ENCODE measurements at places on chromosomes 16 and 17. TPM values are rescaled to one million over a fixed set of nuclear protein-coding genes. Genes with fewer than 3 reads are reported as not detected.
A peak's percentile ranks its signal among the peaks of the same experiment; 100 is the strongest.

ADGRG1 gene
- 200 TPM for total RNA-seq

TBC1D3L gene
- total RNA-seq: 12.5 TPM

GNAO1 gene
- 1.7 TPM for total RNA-seq

SMTNL2 gene
- total RNA-seq: 0.44 TPM

CNGB1 gene
- total RNA-seq: not detected

TEKT5 gene
- total RNA-seq: not detected

DNA sequence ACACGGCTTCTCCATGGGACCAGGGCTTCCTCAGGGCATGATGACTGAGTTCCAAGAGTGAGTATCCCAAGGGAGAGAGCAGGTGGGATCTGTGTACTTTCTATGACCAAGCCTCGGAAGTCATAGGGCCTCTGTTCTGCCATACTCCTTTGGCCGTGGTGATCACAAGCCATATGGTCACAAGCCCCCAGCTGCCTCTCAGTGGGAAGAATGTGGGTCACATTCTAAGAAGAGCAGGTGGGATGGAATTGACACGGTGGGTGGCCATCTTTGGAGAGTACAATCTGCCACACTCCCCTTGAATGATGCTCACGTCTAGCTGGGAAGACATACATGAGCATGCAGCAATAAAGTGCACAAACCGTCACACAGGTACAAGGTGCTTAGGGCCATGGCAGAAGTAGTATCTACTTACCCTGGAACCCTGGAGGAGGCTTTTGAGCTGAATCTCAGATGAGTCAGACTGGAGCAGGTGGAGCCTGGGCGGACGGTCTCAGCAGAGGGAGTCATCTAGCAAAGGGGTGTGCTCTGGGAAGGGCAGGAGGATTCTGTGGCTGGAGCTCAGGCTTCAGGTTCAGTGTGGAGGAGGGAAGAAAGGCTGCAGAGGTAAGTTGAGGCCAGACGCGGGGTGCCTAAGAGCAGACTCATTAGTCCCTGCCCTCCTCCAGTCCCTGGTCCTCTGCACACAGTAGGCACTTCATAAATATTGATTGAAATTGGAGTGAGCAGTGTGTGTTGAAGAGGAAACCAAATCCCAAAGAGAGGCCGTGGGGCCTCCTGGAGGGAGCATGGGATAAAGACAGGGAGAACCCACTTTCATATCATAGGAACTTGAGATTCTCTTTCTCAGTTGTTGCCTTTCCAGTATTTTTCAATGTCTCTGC is 26.6 kb downstream of the GOSR2 start:
- no peak for DNase-seq

GRCh38 chr16:4510747-4511426 is 27.7 kb downstream of the CDIP1 start:
- DNase-seq: no peak

DNA sequence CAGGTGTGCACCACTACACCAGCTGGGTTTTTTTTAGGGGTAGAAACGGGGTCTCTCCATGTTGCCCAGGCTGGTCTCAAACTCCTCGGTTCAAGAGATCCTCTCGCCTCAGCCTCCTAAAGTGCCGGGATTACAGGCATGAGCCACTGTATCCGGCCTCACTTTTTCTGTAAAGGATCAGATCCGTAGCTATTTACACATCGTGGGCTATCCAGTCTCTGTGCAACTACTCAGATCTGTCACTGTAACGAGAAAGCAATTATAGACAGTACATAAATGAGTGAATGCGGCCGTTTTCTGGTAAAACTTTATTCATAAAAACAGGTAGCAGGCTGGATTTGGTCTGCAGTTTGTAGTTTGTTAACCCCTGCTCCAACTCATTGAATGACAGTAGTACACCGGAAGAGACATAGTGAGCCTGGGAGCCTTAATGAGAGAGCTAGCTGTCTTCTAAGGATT is 44.5 kb downstream of the VMP1 start:
- no peak for DNase-seq

GRCh38 chr17:75260641-75261335 is 618 bp downstream of the GGA3 start:
- no peak for DNase-seq

DNA sequence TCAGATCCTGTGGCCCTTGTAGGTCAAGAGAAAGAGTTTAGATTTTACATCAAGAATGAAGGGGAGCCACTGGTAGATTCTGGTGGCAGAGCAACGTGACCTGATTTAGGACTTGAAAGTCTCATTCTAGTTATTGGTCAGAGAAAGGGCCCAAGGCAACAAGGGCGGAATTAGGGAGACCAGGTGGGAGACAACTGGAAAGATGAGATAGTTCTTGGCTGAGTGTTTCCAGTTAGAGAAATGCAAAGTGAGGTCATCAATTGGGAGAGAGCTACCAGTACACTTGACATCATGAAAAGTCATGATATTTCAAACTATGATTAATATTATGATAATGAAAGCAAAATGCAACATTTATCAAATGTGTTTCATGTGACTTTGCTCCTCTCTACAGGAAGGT is 147.2 kb upstream of the FAM20A start:
- no peak for DNase-seq

- DNase-seq: peak; percentile 15
Observed at GRCh38 chr16:31568577-31569359, 41.1 kb downstream of the AHSP start.

DNA sequence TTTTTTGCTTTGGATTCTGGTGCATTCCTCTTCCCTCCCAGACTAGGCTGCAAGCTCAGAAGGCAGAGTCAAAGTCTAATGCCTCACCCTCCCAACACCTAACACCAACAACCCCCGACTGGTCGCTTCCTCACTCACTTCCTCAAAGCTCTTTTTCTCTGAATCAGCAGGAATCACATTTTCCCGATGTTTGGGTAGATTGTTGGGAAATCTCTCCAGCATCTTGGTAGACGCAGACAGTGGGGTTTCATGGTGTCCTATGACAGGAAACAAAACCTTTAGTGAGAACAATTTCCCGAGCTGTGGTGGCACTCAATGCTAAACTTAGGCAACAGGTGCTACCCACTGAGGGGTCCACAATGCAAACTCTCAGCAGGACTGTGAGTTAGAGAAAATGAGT is 39.9 kb upstream of the ICAM2 start:
- no peak for DNase-seq

GRCh38 chr17:3535253-3535995 is 22.2 kb downstream of the TRPV3 start:
- peak; percentile 23 for DNase-seq

DNA sequence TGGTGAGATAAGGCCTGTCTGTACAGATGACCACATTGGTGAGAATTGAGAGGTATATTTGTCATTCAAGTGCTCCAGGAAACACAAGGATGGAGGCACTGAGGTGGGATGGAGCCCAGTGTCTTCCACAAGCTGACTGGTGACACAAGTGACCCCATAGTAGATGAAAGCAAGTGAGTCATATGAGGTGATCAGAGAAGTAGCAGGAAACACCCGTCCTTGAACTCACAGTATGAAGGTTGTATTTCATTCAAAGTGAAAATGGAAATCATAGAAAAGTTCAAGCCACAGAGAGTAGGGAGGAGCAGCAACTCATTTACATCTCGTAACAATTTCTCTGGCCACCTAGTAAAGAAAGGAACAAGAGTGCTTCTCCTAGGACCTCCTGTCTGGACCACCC is 609.8 kb downstream of the HS3ST4 start:
- DNase-seq: no peak

DNA sequence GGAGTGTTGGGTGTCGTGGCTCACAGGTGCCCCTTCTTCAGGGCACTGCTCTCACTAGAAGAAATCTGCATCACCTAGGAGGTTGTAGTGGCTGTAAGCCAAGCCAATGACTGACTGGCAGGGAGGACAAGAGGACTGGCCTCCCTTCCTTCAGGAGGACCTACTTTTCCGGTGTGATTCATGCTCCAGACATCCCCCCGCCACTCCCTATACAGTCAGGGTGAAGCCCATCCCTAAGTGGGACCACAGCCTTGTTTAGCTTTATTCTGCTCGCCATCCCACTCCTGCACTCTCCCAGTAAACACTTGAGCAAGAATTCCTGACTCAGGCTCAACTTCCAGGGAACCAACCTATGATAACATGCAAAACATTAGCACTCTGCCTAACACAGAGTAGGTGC is 67.0 kb downstream of the PLCG2 start:
- DNase-seq: no peak

GRCh38 chr17:15648386-15648785 is 28.9 kb upstream of the FBXW10B start:
- no peak for DNase-seq

GRCh38 chr17:17778308-17779014 is 58.3 kb downstream of the SREBF1 start:
- peak; percentile 30 for DNase-seq

DNA sequence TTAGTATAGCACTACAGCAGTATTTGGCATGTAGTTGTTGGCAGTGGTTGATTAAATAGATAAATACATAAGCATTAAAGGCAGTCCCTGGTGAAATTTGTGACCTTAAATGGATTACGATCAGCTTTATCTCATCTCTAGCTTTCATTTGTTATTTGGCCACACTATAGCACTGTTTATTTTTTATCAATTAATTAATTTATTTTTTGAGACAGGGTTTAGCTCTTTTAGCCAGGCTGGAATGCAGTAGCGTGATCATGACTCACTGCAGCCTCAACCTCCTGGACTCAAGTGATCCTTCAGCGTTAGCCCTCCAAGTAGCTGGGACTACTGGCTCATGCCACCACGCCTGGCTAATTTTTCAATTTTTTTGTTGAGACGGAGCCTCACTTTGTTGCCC is 18.7 kb upstream of the ARHGAP17 start:
- DNase-seq: peak; percentile 57

GRCh38 chr17:17523001-17523730 is 27.0 kb upstream of the RASD1 start:
- DNase-seq: peak; percentile 80

DNA sequence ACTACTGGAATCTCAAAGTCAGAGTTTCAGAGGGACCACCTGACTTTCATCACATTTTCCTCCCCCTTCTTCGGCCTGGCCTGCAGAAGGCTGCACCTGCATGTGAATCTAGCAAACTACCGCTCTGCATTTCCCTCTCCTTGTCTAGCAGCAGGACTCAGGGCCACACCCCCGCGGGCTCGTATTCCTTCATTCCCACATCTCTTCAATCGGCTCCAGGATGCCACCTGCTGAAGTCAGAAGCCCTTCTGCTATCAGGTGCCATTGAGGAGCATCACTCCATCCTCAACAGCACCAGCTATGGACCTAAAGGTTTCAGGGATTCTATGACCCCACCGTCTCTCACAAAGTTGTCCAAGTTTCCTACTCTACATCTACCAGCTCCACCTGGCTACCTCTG is 169.5 kb downstream of the VPS53 start:
- DNase-seq: no peak

DNA sequence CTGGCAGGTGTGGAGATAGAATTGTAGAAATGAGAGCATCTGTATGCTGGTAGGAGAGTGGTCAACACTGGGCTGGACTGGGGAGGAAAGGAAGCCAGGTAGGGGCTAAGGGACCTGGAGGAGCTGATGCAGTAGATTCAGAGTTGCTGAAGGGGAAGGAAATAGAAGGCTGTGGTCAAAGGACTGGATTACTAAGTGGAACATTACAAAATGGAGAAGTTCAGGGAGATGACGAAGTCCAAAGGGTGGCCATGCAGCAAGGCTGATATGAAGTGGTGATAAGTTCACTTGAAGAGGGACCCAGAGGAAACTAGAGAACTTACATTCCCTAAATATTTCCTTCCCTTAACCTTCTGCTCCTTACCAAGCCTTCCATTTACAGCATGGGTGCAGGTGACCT is 8.6 kb upstream of the CCL2 start:
- no peak for DNase-seq

DNA sequence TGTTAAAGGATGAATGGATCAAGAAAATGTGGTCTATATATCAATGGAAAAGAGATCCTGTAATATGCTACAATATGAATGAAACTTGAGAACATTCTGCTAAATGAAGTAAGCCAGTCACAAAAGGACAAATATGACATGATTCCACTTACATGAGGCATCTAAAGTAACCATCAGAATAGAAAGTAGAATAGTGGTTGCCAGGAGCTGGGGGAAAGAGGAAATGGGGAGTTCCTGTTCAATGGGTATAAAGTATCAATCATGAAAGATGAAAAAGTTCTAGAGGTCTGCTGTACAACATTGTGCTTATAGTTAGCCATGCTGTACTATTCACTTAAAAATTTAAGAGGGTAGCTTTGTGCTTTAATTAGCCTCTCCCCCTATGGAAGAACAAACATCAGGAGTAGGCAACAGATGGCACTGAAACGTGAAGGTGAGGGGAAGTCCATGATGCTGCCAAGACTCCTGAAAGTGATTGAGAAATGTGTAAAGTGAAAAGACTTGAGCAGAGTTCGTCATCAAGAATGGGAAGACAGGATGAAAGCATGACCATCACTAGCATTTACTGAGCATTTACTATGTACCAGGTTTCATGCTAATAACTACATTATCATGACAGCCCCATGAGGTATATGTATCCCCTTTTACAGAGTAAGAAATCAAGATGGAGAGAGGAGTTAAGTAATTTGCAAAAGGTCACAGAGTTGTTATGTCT is 167.2 kb downstream of the CYB561 start:
- DNase-seq: no peak

DNA sequence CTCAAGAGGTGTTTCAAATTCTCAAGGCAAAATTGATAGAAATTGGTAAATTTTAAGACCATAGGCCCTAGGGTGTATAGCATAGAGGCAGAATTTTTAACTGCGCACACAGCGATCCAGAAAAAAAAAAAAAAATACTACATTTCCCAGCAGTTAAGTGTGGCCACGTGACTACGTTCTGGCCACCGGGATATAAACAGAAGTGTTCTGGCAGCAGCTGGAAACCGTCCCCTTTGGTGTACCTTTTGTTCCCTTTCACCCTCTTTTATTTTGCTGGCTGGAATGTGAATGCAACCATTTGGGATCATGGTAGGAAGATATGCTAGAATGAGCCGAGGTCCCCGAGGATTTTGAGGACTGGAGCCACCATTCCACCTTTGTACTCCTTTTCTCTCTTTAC is 52.7 kb upstream of the AKAP1 start:
- DNase-seq: peak; percentile 84
